ENCODE measurements at places on chromosomes 4 and X.

DNA sequence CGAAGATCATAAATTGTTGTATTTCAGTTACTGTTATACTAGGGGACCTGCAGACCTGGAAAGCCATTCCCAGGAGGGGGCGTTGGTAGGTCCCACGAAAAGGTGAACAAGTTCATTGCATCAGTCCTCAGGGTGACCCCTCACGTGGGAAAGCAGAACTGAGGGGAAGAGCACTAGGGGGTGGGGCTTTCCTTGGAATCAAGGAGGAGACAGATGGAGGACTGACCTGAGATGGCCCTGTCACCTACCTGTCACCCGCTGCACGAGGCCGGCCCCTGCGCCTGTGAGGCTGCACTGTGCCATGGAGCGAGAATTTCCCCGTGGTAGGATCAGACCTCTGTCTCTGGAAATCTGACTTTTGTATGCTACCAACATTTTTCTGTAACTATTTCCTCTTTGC lies 41.8 kb upstream of the CLDN24 start:
- DNase-seq: no peak

DNA sequence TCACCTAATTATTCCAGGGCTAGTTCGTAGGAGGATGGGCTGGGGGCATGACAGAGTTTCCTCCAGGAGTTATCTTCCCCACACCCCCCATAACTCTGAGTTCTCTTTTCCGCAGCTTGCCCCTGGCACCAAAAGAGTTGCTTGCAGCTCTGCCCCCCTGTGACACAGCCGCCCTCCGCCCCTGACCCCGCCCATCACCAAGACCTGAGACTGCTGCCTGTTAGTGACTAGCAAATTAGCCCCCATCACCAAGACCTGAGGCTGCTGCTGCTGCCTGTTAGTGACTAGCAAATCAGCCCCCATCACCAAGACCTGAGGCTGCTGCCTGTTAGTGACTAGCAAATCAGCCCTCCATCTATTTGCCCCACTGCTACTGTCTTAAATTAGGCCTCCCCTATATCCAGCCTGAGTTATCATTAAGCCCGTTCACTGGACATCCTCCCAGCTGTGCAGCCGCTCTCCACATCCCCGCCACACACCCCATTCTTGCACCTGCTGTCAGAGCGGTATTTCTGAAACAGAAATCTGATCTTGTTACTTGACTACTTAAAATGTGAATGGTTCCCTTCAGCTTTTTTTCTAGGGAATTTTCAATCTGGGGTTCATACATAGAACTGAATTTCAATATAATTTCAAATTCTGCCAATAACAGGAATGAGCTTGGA lies 1.5 kb upstream of the PAPSS1 start:
- DNase-seq: peak; percentile 32

- DNase-seq: no peak
Measured at GRCh38 chrX:117636826-117637225, 479.8 kb downstream of the KLHL13 start.

DNA sequence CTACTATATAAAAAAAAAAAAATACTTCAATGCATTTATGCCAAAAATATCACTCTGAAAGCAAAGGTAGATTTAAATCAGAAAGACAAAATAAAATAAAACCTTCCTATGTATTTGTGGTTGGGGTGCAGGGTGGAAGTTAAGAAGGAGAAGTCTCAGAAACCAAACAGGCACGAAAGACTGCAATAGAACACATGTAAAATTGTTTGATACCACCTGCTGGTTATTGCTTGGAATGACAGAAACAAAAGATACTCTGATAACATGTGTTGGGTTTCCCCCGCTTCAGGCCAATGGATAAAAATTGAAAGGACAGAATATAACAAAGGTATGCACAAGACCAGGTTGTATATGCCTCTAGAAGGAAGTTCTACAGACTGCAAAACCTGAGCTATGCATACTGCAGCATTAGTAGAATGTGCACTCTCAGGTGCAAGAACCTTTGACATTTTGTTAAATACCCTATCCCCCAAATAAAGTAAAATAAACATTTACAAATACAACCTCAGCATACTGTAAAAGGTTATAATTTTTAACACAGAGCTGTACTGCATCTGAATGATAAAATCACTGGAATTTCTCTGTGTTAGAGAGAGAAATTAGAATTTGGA lies 118.8 kb downstream of the GABRA2 start:
- no peak for DNase-seq

DNA sequence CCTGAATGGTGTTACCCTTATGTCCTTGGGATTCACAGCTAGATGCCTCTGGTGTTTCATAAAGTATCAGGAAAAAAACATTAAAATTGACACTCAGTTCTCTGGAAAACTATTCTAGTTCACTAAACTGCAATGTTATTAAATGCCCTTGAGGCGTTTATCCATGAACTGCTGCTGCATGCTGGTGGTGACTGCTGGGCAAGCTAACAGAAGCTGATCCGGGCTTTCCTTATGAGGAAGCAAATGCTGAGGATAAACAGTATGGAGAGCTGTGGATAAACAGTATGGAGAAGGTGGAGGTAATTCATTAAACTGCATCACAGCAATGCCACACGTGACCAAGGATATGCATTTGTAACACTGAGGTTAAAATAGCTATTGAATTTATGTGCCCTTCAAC lies 227.0 kb downstream of the NR3C2 start:
- no peak for DNase-seq

GRCh38 chr4:74228691-74229640 lies 71.0 kb downstream of the MTHFD2L start:
- DNase-seq: peak; percentile 22

GRCh38 chr4:45663003-45663402 lies 460.9 kb downstream of the GABRG1 start:
- no peak for DNase-seq

GRCh38 chr4:57369446-57369845 lies 259.3 kb upstream of the IGFBP7 start:
- no peak for DNase-seq

GRCh38 chrX:66200050-66200664 lies 36.1 kb downstream of the HEPH start:
- DNase-seq: no peak

- no peak for DNase-seq
Measured at GRCh38 chr4:123748806-123749205, 352.2 kb downstream of the SPRY1 start.

DNA sequence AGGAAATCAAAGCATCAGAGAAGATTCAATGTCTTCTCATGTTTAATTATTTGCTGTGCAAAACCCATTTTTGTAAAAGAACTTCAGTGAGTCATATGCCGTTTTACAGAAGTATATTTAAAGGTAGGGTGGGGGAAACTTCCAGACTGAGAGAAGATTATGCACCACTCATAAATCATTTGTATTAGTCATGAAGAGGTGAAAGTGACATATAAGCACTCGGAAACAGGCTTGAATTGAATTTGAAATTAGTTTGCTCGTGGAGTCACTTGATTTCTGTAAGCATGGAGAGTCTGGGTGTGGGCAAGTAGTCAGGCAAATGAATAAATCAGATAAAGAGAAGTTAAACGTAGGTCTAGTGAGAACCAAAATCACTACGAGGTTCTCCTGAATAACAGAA lies 335.1 kb downstream of the ANK2 start:
- no peak for DNase-seq

GRCh38 chr4:73573794-73574528 lies 46.3 kb downstream of the RASSF6 start:
- DNase-seq: no peak

- DNase-seq: no peak
Measured at GRCh38 chr4:132218406-132218805, 930.7 kb upstream of the PCDH10 start.

DNA sequence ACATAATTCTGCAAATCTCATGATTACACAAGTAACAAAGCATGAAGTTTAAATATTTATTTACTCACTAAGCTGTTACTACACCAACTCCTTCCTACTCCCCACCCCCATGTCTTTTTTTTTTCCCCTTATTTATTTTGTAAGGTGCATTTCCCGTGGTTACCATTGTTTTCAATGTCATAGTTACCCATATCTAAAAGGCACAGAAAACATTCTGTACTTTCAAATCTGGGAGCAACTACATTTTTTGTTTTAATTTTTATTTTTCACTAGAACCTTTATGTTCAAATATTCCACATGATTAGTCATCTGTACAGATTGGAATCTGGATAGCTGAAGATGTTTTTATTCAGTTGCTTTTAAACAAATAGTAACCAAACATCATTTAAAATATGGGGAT lies 62.8 kb downstream of the PPP3CA start:
- no peak for DNase-seq
